Right ventricle myocardium inferior (tissue), 1 donor: ENCODE measurements at places on chromosomes 5 and 9. TPM values are rescaled to one million over a fixed set of nuclear protein-coding genes. Genes with fewer than 3 reads are reported as not detected.
A peak's percentile ranks its signal among the peaks of the same experiment; 100 is the strongest.

GRCh38 chr5:133081703-133082102, 29.9 kb downstream of the HSPA4 start:
- DNase-seq, result no peak

- DNase-seq, result no peak
These were observed 133.6 kb downstream of the PTPRD start for GRCh38 chr9:10479172-10479571.

- no peak for DNase-seq
These were observed 240.5 kb upstream of the CCNH start for GRCh38 chr5:87653242-87653641.

DNA sequence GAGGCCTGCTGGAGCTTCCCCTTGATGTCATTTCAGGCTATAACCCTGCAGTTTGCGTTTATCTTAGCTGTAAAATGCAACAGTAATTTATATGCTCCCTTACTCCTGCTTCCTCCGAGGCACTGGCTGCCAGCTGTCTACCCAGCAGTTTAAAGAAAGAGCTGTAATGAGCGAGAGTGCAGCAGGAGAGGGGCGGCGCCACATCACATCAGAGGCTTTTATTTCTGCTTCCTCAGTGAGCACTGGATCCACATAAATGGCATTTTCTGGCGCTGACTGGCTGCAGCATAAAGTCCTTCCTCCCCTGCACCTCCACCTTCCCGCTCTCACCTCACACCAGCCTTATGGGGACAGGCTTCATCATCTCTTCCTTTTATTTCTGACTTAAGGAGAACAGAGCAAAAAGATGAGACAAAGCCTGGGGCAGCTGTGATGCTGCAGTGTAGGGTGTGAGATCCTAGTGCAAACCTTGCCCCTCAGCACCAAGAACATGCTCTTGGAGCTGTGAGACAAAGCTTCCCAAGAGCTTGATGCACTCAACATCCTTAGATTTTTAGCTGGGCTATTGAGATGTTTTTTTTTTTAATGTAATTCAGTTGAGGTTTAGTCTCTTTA, 829.6 kb upstream of the ZNF608 start:
- DNase-seq, result no peak

DNA sequence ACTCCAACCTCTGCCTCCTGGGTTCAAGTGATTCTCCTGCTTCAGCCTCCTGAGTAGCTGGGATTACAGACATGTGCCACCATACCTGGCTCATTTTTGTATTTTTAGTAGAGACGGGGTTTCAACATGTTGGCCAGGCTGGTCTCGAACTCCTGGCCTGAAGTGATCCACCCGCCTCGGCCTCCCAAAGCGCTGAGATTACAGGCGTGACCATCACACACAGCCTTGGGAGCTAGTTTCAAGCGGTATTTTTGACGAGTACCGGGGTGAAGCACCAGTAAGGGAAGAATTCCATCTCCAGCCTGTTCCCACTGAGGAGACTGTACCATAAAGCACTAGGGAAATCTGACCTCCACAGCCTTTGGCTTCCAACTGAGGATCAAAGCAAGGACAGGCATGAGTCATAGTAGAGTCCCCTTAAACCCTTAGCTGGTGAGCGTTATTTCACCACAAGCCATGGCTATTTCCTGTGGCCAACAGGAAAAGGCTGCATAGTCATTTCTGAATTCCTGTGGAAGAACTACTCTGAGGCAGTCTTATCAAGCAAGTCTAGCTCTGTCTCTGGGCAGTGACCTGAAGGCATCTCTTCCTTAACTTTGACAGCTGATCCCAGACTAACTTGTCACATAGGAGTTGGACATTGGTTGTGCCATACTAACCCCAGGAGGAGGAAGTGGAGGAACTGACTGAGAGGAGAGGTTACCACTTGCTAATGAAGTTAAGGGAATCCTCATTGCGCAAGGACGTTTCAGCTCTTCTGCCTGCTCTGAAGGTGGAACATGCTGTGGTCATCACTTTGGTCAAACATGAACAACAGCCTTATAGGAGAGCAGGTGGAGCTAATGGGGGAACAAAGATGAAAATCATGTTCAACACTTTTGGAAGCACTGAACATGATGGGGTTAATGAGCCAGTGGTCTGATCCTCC, 85.8 kb upstream of the DMRT1 start:
- DNase-seq, result no peak

GRCh38 chr9:132184124-132184523, 22.3 kb downstream of the NTNG2 start:
- DNase-seq, result no peak

DNA sequence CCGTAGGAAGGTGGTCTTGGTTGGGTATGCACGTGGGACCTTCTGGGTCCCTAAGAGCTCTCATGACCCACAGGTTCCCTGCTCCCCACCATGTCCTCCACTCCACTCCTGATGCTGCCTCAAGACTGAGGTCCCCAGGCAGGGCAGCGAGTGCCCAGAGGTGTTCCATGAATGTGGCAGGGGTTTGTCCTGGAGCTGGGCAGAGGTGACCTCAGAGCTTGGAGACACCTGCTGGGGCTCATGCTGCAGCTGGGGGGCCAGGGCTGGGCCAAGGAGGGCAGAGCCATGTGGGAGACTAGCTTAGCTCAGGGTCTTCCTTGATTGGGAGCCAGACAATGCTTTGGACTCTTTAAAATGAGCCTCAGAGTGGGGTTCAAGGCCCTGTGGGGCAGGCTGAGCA, 74.0 kb upstream of the PITX1 start:
- no peak for DNase-seq

- no peak for DNase-seq
These were observed 523.5 kb upstream of the ZNF608 start for GRCh38 chr5:125269926-125270325.

DNA sequence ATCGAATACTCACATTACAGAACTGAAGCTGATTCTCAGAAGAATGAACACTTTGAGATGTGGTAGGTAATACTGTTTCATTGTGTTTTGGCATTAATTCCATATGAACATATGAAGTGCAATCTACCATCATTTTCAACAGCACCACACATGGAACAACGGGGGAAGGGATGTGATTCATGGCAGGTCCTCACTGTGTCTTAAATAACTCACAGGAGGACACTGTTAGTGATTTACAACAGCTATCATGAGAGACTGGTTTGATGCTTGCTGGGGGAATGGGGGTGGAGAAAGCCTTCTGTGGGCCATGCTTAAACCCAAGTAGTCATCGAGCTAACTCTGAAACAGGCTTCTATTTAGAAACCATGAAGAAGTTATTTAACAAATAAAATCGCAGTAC, 232.9 kb downstream of the SPOCK1 start:
- no peak for DNase-seq

GRCh38 chr5:75225506-75225905, 11.2 kb downstream of the ANKRD31 start:
- no peak for DNase-seq

DNA sequence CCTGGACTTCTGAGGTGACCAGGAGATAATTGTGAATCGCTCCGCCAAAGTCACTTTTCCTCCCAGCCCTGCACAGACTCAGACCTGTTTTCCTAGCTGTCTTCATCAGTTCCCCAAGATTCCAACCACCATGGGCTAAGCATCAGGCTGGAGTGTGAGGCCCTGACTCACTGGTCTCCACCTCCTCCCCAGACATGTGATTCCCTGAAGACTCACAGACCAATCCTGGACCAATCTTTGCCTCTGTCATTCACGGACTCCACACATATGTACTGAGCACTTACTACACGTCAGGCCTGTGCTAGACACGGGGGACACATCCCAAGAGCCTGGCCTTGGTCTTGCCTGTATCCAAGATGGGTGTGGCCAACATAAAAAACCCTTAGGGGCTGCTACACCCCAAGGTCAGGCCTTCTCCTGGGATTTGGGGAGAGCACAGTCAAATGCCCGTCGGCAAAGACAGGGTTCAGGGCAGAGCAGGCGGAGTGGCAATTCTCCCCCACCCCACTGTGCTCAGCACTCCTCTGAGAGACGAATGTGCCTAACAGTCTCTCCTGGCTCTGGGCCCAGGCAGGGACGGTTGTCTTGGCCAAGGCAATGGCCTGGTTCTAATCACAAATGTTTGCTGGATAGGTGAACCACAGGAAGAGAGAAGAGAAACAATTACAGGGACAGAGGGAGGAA, 11.9 kb downstream of the EEIG1 start:
- DNase-seq, result peak; percentile 85

GRCh38 chr5:139708877-139709581, 60.9 kb downstream of the CXXC5 start:
- DNase-seq, result no peak

DNA sequence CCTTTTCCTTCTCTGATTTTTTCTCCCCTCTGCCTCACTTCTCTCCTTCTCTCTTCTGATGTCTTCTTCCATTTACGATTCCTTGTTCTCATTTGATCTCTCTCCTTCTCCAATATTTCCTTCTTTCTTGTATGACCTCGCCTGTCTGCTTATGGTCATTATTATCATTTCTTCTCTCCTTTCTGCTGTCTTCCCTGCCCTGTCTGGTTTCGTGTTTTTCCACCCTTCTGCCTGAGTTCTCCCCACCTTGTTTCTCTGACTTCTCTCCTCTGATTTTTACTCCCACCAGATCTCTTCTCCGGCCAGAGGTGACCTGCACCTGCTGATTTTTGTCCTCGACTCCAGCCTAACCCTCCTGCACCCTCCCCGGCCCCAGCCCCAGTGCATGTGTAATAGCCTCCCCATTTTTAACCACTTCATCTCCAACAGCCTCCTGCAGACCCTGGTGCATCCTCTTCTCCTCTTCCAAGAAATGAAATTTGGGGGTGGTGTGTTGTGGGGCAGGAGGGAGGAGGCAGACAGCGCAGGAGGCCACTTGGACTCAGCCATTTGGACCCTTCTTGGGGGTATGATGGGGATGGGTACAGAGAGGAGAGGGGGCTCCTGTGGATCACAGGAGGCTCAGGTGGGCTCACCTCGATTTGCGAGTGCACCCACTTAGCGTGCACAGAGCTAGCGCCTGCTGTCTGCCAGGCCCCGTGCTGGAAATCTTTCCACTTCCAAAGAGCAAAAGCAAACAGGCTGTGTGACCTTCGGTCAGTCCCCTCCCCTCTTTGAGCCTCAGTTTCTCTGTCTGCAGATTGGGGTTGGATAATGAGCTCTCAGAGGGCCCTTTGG, 32.5 kb downstream of the GSN start:
- no peak for DNase-seq

DNA sequence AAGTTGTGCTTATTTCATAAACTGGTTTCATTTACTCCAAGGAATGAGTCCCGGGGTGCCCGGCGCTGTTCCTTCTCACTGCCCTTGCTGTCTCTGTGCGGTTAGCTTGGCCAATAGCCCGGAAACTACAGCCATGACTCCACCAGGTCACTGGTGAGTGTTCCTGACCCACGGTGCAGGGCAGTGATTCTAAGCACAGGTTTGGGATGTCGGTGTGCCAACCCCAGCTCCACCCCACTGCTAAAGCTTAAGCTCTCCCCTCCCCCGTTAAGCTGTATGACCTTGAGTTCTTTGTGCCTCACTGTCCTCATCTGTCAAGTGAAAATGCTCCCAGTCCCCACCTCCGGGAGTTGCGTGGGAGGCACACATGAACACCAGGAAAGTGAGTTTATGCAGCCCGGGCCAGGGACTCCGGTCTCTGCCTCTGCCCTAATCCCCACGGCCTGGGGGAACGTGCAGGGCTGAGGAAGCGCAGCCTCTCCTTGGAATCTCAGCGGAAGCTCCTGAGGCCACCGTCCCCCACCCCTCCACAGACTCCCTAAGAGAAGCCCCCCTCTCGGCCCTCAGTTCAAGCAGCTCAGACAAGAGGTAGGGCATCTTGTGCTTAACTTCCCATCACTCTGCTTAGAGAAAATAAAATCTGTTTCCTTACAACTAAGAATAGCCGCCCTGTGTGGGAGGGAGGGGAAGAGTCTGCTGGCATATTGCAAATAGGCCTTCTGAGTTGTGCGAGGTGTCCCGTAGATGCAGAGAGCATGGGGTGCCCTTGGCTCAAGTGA, 92.0 kb upstream of the RAI14 start:
- no peak for DNase-seq

DNA sequence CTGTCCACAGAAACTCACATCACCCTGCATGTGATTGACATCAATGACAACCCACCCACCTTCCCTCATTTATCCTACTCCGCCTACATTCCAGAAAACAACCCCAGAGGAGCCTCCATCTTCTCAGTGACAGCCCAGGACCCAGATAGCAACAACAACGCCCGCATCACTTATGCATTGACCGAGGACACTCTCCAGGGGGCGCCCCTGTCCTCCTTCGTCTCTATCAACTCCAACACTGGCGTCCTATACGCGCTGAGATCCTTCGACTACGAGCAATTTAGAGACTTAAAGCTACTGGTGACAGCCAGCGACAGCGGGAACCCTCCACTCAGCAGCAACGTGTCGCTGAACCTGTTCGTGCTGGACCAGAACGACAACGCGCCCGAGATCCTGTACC, 1.7 kb downstream of the PCDHGA3 start:
- no peak for DNase-seq

GRCh38 chr5:59562756-59563389, 330.7 kb downstream of the PDE4D start:
- DNase-seq, result peak; percentile 55

- DNase-seq, result no peak
These were observed 35.4 kb downstream of the SREK1 start for GRCh38 chr5:66179297-66180051.

- no peak for DNase-seq
These were observed 23.1 kb upstream of the TDRD7 start for GRCh38 chr9:97388721-97389238.

- no peak for DNase-seq
These were observed 59.9 kb downstream of the GABRA6 start for GRCh38 chr5:161745392-161745791.

DNA sequence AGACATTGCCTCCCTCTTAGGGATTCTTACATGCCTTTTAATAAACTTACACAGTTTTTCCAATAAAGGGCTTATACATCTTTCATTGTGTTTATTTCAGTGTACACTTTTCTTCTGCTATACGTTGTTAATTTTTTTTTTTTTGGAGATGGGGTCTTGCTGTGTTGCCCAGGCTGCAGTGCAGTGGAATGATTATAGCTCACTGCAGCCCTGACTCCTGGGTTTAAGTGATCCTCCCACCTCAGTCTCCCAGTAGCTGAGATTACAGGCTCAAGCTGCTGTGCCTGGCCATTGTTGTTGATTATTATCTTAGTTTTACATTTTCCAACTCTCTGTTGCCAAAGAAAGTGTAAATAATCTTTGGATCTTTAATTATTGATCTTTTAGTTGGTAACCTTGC, 89.8 kb downstream of the GTF3C4 start:
- no peak for DNase-seq

DNA sequence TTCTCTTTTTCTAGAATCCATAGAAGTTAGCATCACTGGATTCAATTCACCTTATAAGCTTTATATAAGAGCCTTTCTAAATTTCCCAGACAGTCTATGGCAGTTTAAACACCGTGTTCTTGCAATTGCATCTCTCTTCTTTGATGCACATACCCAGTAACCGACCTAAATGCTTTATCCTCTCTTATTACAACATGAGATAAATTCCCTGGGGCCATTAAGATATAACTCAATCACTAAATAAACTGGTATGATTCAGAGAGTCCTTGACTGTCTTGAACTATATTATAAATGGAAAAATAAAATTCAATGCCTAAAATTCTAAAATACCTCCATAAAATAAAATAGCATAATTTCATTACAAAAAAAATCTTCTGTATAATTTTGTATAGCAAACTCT, 98.1 kb downstream of the DIRAS2 start:
- no peak for DNase-seq

- DNase-seq, result no peak
These were observed 5.5 kb downstream of the ANXA2R start for GRCh38 chr5:43034591-43034968.

Gene F12
- not detected for total RNA-seq

Gene SPINK1
- not detected for total RNA-seq

Gene LCN9
- not detected for total RNA-seq

Gene FOXE1
- not detected for total RNA-seq

Gene ANXA1
- 75.7 TPM for total RNA-seq

Gene TAS2R1
- total RNA-seq, result not detected

Gene IFNA13
- not detected for total RNA-seq

Gene ORM1
- total RNA-seq, result 0.51 TPM
